ENCODE measurements at places on chromosomes 3 and 15.

DNA sequence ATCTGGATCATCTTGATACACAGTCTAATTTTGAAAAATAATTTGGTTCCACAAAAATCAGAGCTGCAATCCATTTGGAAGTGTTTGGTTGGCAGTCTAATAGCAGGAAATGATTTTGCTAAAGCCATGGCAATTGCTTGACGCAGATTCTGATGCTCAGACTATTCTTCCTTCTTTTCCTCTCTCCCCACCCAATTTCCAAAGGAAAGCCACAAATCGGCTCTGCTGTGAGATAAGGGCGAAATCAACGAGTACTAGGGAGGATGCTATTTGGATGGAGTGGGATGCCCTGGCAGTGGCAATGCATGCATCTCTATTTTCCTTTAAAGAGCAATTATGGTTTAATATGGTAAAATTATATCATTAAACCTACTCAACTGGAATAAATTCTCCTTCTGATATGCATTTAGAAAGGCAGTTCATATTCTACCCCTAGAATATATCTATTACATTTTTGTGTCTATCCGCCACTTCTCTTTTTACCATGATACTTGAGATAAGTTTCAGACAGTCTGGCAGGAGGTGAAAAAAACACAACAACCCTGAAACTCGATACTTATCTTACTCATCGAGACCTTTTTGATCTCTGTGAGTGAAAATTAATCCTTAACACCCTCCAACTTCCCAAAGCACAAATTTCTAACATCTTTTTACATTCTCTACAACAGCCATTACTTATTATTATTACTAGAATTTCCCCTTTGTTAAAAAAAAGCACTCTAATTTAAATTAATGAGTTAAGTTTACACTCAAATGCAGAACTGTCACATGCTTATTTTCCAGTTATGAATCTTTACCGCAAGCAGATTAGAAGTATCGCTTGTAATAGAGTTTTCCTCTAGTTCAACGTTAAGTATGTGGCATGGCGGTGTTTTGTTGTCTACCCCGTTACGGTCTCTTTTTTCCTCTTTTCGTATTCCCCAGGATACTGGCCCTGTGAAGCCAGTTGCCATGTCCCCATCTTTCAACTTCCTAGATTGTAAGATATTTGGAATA is 433.3 kb downstream of the FOXP1 start:
- peak; percentile 63 for DNase-seq

DNA sequence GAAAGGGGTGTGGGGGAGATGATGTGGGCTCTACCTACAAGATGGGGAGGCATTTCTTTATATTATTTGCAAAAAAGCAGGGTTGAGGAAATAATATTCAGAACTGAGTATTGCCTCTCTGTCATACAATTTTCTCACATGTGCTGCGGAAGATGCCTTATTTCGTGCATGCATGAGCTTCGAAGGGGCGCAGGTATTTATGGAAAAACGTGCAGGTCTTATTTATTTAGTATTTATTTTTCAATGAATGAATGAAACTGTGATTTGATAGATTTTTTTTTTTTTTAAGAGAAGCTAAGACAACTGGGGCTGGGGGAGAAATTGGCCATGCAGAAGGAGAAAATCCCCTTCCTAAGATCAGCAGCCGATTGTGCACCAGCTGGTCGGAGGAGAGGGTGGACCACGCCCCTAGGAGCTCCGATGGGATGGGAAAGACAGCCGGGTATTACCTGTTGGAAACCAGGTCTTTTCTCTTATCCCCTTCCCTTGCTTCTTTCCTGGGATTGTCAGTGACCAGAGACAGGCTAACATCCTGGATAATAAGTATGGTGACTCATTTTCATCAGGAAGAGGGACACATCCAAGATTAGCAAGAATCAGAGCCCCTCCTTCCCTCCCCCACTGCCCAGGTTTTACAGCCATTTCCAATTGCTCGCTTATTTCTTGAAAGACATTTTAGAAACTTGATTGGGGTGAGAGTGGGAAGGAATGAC is 875 bp downstream of the GAP43 start:
- DNase-seq = no peak

DNA sequence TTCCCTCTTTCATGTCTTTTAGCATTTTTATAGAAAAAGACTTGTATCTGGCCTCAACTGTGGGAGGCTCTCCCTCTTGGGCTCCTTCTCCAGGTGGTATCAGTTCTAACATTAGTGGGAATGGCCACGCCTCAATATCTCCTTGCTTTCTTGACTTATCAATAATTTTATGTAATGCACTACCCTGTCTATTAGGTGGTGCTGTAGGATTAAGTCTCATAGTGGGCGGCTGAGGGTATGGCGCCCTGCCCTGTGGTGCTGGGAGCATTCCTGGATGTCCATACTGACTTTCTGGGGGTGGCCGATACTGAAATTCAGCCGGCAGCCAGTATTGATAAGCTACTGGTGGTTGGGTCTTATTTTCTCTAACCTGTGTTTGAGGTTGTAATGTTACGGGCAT is 8.7 kb upstream of the RPUSD3 start:
- no peak for DNase-seq

- DNase-seq = peak; percentile 49
These were observed 9.9 kb downstream of the AMOTL2 start for GRCh38 chr3:134364061-134364935.

GRCh38 chr3:43559961-43560360 is 61.9 kb downstream of the ANO10 start:
- DNase-seq = no peak

GRCh38 chr3:140636406-140637138 is 41.3 kb upstream of the TRIM42 start:
- DNase-seq = no peak

GRCh38 chr15:35756623-35757022 is 210.7 kb upstream of the DPH6 start:
- no peak for DNase-seq

GRCh38 chr15:88985547-88986393 is 72.6 kb upstream of the MFGE8 start:
- DNase-seq = no peak

All from hematopoietic multipotent progenitor cell treated with erythropoietin and hydrocortisone succinate and interleukin-3 and kit ligand, for 4 days (in vitro differentiated cells).